ENCODE measurements at places on chromosomes 5 and 9.

GRCh38 chr9:107222020-107222522 lies 61.0 kb upstream of the RAD23B start:
- DNase-seq = no peak

GRCh38 chr5:52799358-52799982 lies 11.8 kb downstream of the ITGA1 start:
- DNase-seq = no peak

- DNase-seq = no peak
These were observed 34.7 kb downstream of the PAEP start for GRCh38 chr9:135596211-135596610.

DNA sequence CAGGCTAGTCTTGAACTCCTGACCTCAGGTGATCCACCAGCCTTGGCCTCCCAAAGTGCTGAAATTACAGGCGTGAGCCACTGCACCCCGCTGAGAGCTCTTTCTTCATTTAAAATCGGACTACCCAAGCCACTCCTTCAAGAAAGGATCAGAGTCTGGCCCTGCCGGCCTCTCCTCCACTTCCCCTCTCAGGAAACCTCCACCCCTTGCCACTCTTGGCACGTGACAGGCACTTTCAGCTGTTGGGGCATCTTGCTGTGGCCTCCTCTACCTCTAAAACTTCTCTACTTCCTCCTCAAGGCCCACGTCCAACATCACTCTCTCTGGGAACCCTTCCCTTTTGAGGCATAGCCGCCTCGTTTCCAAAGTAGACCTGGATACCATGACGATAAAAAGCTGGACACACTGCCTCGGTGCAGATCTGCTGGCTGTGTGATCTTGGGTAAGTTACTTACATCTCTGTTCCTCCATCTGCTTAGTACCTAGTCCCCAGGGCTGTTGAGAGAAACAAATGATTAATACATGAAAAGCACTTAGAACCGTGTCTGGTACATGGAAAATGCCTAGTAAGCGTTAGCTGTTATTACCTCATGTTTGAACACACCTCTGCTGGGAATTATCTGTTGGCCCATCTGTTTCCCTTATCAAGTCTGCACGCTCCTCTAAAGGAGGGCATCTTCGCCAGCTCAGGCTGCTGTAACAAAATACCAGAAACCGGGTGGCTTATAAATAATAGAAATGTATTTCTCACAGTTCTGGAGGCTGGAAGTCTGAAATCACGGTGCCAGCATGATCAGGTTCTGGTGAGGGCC lies 55.3 kb downstream of the SMIM23 start:
- DNase-seq = no peak

- DNase-seq = no peak
These were observed 7.3 kb downstream of the CRHBP start for GRCh38 chr5:76960004-76960625.

DNA sequence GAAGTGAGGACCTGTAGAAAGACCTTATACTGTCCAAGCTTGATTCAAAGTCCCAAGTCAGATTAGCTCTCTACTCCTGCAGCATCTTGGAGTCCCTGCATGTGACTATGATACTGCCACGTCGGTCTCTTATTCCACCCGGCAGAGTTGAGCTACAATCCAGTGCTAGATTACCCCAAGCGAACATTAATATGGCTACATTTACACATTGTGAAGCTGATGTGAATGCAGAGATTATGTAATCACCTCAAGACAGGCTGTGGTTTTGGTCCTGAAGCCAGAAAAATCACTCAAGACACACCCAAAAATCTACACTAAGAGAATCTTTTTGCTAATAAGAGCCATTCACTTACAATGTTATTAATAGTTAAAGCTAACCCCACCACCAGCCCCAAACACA lies 116.7 kb downstream of the GNA14 start:
- no peak for DNase-seq

DNA sequence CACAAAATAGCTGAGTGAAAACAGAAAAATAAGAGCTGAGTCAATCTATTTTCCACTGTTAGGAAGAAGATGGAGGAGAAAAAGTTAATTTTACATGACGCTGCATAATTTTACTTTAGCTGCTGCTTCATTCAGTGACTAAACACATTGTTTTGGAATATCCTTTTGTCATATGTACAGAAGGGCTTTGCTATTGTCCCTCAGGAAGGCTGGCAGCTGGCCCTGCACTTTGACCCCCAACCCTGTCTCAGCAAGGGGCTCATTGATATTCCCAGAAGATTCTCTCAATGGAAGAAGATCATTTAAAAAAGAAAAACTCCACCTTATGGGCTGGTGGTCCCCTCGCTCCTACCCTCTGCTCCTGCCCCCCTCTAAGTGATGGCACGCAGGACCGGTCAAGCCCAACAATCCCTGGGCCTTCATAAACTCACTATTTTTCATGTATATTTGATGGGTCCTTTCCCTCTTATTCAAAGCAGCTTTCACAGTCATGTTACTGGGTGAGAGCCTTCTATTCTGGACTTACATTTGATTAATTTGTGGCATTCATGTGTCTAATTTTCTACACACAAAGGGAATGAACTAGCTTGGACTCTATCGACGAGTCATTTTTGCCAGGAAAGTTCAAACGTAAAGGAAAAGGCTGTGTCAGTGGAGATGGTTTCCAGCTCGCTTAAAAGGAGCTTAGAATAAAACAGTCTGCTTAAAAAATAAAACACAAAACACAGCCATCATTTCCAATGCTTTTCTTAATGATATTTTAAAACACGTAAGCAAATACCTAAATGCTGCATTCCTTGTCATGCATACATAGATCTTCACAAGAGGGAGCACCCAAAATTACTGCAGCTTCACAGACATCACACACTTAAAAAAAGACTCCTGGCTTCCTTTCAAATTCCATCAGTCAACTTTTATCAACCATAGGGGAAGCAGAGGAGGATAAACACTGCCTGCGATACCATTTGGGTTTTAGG lies 104.7 kb downstream of the EFNA5 start:
- no peak for DNase-seq

GRCh38 chr9:78669591-78669990 lies 372.7 kb downstream of the PSAT1 start:
- DNase-seq = no peak

DNA sequence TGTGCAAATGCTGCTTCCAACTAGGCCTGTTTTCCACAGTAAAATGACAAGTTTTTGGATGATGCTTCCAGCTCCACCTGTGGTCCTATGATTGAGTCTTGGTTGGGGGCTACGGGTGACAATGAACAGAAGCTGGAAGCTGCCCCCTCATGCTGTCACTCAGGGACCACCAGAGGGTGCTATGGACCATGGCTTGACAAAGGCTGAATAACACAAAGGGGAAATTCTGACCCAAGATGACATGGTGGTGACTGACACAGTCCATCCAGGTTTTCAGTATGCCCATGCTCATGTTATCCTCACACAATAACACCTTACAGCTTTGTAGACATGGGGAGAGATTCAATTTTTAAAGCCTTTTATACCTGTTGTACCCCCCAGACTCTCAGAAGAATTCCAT lies 23.9 kb upstream of the SAP30L start:
- no peak for DNase-seq

DNA sequence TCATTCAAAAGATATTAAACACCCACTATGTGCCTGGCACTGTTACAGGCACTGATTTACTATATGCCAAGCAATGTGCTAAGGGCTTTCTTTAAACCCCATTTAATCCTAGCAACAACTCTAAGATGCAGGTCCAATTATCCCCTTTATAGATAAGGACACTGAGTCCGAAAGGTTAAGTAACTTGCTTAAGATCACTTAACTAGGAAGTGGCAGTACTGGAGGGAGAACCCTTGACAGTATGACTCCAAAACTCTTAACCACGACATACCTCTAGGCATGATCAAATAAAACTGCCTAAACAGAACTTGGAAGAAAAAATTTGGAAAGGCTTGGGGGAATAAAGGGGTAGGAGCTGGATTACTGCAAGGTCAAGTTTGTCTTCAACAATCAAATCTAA lies 1.7 kb downstream of the RAB14 start:
- no peak for DNase-seq

DNA sequence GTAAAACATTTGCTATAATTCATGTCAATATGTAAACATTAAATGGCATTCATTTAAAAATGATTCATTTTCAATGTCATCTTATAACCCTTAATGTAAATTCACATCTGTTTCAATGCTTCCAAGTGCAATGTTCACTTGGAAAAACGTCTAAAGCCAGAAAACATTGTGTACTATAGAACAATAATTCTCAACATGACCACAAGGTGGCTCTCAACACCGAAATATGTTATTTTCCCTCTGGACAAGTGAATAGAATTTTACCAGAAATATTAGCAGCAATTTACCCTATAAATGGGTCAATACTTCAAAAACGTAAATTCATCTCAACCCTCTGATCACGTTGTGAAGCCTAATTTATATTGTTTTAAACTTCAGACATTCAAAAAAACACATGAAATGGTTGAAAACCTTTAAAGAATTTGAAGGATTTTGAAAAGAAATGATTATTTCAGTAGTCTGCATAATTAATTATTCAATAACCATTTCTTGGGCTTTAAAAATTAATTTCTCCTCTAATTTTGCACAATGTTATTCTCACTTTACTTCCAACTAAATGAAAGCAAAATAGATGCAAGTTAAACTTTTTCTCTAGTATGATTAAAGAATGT lies 11.0 kb downstream of the CDH10 start:
- DNase-seq = no peak

DNA sequence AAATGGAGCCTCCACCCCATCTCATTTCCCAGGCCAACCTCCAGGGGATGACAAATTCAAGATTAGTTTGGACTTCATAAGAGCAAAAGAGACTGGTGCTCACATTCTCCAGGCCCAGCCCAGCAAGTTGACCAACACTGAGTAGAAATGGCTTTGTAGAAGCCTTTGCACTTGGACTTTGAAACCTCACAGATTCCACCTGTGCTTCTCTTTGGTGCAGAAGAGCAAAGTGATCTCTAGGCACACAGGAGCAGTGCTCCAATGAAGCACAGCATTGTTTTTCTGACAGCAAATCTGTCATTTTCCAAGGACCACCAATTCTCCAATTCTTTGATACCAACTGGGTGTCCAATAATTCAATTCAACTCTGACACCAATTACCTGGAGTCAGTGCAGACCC lies 17.1 kb upstream of the RNF145 start:
- no peak for DNase-seq

- DNase-seq = no peak
These were observed 187.7 kb upstream of the PTGER4 start for GRCh38 chr5:40492056-40492455.

DNA sequence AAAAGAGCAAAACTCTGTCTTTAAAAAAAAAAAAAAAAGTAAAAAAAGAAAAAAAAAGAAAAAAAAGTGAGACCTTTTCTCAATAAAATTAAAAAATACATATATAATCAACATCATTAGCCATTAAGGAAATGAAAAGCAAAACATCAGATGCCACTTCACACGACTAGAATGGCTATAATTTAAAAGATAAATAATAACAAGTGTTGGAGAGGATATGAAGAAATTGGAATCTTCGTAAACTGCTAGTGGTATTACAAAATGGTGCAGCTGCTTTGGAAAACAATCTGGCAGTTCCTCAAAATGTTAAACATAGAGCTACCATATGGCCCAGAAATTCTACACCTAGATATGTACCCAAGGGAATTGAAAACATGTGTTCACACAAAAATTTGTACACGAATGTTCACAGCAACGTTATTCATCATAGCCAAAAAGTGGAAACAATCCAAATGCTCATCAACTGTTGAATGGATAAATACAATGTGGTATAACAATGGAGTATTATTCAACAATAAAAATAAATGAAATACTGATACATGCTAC lies 45.3 kb upstream of the SIL1 start:
- no peak for DNase-seq

DNA sequence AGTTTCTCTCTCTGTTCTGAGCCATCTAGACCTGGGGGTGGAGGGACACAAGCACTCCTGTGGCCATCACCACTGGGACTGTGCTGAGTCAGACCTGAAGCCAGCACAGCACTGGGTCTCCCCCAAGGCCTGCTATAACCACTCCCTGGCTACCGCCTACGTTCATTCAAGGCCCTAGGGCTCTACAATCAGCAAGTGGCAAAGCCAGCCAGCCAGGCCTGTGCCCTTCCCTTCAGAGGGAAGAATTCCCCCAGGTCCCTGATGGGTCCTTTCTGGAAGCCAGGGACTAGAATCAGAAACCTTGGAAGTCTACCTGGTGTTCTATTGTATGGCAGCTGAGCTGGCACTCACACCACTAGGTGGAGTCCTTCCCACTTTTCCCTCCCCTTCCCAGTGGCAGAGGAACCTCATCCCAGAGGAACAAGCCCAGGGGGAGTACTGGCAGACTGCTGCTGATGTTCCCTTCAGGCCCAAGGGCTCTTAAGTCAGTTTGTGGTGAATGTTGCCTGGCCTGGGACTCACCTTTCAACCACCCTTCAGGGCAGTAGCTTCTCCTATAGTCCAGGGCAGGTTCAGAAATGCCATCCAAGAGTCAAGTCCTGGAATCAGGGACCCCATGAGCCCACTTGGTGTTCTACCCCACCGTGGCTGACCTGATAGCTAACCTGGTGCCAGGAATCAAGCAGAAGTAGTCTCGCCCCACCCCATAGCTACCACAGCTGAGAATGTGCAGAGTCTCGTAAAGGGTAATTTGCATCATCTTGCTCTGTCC lies 20.0 kb downstream of the JMY start:
- no peak for DNase-seq

DNA sequence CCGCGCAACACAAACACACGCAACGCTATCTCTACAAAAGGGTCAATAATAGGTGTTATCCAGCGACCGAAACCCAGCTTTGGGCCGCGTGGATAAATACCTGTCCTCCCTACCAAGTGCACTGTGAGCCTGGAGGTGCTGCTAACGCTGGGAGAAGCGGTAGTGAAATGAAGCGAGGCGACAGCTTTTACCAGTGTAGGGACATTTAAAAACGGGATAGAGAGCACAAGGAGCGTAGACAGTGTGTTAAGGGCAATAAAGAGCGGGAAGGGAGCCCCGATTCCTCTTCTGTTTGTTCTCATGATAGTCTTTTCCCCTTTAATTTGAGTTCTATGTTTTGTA lies 421 bp upstream of the DEPDC1B start:
- peak; percentile 3 for DNase-seq

- no peak for DNase-seq
These were observed 48.3 kb upstream of the SPATA31E1 start for GRCh38 chr9:87834357-87834756.

DNA sequence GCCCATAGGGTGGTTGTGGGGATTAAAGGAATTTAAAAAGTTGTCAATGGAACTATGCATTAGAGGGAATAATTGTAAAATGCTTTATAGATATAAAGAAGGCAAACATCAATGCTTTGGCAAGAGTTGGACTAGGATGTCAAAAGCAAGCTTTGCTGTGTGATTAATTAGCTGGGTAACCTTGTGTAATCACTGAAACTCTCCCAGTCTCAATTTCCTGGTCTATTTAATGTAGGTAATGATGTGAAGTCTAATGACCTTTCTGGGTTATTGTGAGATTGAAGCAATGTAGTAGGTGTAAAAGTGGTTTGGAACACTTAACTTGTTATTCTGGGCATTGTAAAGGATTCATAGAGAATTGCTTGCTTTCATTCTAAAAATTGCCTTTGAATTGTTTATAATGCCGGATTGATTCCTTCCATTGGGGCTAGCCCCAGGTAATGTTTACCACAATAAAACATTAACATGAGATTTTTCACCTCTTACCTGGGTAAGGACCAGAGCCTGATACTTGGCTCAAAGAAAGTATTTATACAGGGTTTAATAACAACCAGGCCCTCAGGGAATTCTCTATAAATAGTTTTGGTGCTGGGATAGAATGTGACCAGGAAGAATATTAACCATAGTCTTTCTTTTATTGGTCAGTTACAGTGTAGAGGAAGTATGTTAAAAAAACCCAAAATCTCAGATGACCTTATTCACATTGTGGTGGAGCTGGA lies 30.0 kb upstream of the CLINT1 start:
- no peak for DNase-seq

GRCh38 chr9:73024601-73025034 lies 71.8 kb upstream of the ALDH1A1 start:
- no peak for DNase-seq

- DNase-seq = no peak
These were observed 166.1 kb downstream of the MACROH2A1 start for GRCh38 chr5:135232958-135233357.

Measured in T-helper 9 cell (primary cell).